ENCODE measurements at places on chromosomes 2 and 18.

GRCh38 chr18:63848159-63848558 is 39.3 kb upstream of the SERPINB2 start:
- DNase-seq, result no peak

DNA sequence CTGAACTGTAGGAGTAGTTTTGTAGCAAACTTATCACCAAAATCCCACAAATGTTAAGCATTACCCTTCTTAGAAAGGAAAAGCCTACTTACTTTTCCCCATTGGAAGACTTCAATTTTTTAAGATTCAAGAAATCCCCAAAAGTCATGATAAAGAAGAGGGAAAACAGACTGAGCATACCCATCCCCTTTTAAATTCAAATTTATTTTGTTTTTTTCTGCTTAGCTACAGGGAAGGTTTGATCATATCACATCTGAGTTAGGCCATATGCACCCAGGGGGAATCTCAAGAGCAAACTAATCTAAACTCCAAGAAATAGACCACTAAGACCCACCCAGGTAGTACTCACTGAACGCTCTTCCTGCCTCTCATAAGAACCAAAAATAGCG is 174.6 kb downstream of the TGIF1 start:
- no peak for DNase-seq

- DNase-seq, result peak; percentile 38
These were observed 776 bp downstream of the EMILIN2 start for GRCh38 chr18:2847317-2848246.

DNA sequence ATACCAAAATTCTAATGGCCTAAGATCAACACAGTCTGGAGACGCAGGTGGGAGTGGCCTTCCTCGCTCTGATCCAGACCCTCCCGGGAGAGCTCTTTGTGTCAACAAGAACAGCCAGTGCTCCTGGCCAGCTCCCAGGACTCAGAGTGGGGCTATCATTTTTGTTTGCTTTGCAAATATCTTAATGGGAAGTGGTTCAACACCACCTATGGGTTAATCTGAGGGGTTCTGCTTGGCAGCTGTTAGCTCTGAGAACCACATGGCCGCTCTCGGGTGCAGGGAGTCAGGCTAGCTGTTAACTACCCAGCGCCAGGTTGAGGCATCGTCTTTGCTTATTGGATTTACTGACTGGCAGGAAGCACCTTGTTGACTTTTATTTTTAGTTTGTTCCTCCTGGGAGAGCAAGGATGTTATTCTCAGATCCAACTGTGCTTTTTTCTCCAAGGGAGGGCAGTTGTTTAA is 184.8 kb upstream of the SP5 start:
- DNase-seq, result peak; percentile 77

GRCh38 chr2:95552911-95553310 is 38.9 kb upstream of the TRIM43 start:
- DNase-seq, result peak; percentile 70

DNA sequence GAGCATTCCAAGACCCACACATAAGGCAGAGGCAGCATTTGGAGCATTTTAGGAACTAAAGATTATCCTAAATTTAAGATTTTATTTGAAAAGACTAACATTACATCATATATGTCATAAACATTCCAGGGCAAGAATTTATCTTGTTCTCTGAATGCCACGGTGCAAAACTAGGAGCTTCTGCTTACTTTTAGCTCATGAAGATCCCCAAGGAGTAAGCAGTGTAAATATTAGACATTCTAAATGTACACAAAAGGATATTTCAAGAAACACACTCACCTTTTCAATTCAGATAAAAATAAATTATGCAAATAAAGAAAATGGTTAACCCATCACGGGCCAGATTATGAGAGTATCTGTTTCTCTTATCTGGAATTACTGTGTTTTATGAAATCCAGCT is 101.7 kb upstream of the ETAA1 start:
- no peak for DNase-seq

DNA sequence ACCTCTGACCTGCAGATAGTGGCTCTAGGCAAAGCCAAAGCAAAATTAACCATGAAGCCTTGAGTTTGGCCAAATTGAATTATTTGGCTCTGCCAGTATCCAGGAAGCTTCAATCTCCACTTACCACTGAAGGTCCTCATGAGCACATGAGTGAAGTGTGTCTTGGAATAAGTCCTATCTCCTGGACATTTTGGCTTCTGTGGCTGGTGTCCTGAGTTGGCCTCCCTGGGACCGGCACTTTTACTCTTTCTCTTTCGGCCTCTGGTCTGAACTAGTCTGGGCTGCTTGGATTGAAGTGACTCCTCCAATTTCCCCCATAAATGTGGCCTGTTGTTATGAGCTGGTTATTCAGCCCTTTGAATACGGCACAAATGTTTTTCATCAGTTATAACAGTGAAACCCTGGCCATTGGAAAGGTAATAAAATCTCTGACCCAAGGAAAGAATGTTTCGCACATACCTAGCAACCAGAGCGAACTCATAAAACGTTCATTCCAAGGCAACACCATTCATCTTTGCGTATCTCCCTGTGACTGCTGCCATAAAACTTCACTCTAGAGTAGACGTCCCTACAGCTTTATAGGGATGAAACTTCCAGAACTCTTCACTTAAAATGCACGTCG is 216.4 kb downstream of the LPIN1 start:
- DNase-seq, result peak; percentile 25

GRCh38 chr2:204909791-204910190 is 364.5 kb downstream of the PARD3B start:
- DNase-seq, result no peak

DNA sequence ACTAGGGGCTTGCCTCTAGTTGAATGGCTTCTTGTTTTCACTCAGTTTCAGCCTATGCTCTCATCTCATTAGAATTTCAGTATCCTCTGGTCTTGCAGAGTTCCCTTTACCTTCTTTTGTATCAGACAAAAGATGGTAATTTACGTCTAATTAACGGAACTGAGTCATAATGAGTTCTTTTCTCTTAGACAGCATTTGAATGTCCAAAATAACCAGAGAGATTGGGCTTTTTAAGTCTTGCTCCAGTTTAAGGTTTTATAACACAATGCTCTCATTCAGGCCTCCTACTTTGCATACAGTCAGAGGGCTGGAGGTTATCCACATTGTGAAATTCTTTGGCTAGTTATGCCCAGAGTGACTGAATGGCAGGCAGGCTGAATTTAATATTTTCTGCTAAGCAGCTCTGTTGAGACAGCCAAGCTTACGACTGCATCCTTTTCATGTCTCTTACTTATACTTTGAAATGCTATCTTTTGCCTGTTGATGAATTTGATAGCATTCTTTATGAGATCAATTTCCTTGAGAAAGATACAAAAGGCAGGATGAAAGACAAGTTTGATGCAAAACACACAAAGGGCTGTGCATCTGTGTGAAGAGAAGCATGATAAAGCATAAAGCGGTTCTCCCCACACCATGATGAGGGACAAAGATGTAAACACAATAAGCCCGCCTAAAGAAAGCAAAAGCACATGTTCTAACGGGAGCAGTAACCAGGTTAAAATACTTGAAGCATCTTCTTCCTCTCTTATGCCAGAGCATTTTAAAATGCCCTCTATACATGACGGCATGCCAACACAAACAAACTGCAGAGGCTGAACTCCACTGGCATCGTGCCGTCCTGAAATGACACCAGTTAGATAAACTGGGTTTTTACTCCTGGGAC is 90.0 kb downstream of the CDH2 start:
- peak; percentile 76 for DNase-seq

- no peak for DNase-seq
These were observed 35.1 kb downstream of the NLRC4 start for GRCh38 chr2:32229635-32230034.

DNA sequence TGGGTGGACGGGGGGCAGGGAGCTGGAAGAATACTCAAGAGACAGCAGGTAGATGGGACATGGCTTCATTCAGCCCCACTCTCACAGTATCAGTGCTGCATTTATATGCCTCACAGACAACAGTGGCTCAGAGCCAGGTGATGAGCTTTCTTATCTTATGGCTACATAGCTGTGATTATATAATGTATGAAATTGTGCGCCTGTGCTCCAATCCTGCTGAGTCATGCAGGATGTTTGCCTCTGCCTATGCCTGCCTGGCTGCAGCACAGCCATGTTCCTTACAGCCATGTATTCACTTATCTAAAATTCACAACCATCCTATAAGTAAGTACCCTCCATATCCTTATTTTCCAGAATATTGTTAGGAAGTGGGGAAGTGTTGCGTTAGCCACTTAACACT is 37.7 kb upstream of the RNF103 start:
- no peak for DNase-seq

DNA sequence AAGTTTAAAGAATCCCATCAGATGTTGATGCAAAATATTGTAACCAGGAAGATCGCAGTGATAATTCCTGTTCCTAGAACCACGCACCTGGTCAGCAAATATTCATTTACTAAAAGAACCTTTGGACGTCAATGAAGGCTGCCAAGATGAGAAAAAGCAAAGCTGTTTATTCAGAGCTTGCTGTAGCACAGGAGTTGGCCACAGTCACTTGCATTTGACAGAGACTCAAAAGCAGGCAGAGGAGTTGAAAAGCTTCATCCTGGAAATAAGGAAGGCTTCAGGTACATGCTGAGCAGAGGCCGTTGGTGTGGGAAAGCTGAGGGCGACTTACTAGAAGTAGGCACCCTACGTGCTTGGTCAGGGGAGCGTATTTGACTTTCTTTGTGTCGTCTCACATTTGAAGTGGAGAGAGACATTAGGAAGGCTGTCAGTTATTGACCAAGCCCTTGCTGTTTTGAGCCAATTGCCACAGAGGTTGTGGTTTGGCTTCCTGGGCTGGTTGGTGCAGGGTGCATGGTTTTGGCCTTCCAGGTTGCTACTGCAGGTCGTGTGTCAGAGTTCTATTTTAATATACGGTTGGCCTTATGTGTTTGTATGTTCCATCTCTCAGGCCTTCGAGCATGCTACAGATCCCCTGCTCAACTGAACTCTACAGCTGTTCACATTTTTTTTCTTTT is 289.6 kb downstream of the METTL4 start:
- DNase-seq, result no peak

GRCh38 chr2:135949451-135950234 is 35.8 kb downstream of the DARS1 start:
- DNase-seq, result no peak

DNA sequence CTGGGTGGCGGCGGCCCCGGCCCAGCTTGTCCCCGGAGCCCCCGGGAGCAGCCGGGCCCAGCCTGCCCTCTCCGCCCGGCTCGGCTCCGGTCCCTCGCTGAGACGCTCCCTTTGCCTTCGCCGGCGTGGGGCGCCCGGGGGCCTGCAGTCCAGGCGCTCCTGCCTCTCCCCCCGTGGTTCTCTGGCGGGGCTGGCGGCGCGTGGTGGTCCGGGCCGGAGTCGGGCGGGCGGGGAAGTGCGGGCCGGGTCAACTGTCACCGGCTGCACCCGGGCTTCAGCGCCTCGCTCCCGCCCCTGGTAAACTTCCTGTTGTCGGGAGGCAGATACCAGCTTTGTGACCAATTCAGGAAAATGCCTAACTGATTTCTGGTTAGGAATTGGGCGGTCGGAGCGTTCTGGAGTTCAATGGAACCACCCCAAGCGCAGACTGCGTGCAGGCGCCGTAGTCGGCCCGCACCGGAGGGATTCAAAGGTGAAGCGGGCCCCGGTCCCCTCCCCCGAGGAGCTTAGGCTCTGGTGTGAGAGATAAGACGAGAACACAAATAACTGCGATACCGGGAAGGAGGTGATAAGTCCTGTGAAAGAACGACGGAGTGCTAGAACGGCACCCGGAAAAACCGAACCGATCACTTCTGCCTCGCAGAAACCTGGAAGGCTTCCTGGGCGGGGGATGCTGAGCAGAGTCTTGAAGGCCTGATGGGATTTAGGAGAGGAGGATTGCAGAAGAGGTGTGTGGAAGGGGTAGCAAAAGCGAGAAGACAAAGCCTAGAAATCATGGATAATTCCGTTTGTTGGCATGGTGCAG is 891 bp downstream of the CAB39 start:
- DNase-seq, result peak; percentile 75

GRCh38 chr2:116510117-116510671 is 1304.3 kb upstream of the DDX18 start:
- no peak for DNase-seq

DNA sequence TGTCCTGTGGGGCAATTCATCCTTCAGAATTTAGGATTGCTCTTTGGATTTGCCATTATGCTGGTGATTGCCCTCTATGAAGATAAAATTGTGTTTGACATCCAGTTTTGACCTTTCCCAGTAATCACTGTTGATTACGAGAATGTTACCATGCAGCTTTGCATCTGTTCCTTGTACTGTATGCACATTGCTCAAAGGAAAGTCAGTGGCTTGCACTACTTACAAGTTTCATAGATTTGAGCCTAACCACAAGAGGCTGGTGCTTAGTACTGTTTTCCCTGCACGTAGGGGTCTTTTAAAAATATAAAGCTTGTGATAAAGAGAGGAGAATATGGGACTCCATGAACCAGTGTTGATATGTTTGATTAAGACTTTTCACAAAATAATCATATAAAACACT is 77.9 kb downstream of the SLC39A10 start:
- DNase-seq, result no peak

DNA sequence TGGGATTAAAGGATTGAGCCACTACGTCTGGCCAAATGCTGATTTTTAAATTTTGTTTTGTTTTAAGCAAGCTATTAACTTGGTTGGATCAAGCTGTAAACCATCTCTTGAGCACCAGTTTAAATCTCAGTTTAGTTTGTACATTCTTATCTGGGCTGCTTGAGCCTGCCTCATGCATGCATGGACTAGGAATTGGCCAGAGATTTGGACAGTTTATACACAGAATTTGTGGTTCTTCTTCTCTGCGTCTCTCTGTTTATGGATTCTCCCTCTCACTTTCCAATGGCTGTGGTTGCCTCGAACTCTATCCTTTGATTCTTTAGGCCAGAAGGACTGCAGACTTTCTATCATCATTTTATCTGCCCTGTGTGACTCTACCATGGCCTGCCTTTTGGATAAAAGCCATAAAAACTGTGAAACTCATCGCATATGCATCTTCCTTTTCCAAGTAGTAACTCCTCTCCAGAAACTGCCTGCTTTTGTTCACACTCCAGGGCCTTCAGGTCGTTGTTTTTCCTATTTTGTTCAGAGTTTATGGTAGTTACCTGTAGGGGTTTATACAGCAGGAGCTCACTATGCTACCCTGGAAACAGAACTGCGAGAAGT is 32.5 kb upstream of the PLB1 start:
- DNase-seq, result no peak

DNA sequence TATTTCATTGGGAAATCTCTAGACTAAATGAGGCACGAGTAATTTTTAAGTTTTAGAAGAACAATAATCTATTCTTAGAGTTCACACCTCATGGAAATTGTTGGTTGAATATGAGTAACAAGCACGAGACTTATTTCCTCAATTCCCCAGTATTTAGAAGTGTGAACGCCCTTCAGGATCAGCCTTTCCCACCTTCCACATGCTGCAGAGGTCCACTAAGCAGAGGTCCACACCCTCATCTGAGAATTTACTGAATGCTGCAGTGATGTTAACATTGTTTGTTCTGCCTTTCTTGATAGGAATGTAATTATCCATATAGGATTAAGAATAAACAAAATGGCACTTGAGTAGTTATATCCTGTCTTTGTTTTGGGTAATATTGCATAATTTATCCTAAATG is 41.8 kb downstream of the LTBP1 start:
- DNase-seq, result no peak

- DNase-seq, result no peak
These were observed 132.2 kb downstream of the SEPTIN10 start for GRCh38 chr2:109481599-109481998.
